Nucleus accumbens (tissue), 56 donors: ENCODE measurements at places on chromosomes 12 and 14.

DNA sequence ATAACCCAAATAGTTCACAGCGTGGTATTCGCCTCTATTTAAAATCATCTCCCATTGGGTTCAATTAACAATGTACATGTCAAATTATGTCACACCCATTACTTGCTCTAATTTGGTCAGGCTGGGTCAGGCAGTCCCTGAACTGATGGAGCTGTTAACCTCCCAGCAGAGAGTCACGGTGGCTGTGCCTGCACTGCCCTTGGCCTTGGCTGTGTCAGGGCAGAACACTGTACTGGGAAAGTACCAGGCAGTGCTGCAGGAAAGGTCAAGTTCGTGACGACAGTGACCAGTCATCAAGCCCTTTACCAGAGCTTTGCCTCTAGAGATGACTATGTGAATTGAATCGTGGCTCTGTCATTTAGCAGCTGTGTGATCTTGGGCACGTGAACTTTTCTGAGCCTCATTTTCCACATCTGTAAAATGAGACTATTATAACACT is 100.0 kb downstream of the ARF6 start:
- DNase-seq = no peak

DNA sequence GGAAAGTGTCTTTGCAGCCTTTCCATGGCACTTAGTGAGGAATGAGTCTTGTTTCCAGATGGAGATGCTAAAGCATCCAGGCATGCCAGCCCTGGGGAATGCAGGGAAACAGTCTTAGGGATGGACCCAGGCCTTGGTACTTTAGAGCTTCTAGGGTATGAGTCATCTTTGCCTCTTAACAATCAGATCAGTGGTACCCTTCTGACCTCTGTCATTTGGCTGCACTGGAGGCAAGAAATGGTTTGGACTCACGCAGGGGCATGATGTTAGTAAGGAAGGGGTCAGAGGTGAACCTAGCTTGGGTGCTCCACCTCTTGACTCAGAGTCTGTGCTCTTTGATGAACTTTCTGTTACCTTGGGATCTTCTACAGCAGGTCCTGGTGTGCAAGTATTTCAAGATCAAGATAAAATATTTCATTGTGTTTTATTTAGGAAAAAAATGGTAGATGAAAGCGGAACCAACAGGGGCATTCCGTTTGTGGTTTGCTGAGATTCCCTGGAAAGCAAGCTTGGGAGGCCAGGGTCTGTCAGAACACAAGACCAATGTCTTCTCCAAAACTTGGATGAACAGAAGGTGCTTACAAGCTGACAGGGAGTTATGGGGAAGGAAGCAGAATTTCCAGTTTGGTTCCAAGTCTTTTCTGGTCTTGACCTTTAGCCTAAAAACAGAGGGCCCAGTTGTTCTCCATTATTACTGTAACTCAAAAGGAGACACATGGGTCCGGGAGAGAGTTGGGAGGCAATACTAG is 216.2 kb downstream of the ZFP36L1 start:
- no peak for DNase-seq

- no peak for DNase-seq
Observed at GRCh38 chr12:57223191-57224165, 6.0 kb upstream of the SHMT2 start.

DNA sequence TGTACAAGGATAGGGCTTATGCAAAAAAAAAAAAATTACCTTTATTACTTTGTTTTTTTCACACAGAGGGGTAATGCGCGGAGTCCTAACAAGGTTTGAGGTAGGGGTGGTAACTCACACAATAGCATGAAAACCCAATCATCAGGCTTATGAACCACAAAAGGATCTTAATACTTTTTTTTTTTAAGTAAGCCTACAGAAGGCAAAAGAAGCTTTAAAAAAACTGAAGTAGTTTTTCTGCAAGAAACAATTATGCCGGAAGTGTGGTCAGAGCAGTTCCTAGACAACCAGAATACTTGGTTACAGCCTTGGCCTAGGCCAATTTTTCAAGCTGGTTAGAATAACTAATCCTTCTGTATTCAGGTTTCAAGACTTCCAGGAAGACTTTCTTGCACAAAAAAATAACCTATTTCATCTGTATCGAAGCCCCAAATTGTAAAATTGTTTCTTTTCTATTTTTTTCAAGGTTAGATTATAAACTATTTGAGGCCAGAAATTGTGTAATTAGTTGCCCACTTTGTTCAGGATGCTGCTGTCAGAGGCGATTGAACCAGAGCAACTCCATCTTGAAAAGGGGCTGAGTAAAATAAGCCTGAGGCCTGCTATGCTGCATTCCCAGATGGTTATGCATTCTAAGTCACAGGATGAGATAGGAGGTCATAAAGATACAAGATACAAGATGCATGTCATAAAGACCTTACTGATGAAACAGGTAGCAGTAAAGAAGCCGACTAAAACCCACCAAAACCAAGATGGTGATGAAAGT is 1.8 kb upstream of the GNS start:
- no peak for DNase-seq

DNA sequence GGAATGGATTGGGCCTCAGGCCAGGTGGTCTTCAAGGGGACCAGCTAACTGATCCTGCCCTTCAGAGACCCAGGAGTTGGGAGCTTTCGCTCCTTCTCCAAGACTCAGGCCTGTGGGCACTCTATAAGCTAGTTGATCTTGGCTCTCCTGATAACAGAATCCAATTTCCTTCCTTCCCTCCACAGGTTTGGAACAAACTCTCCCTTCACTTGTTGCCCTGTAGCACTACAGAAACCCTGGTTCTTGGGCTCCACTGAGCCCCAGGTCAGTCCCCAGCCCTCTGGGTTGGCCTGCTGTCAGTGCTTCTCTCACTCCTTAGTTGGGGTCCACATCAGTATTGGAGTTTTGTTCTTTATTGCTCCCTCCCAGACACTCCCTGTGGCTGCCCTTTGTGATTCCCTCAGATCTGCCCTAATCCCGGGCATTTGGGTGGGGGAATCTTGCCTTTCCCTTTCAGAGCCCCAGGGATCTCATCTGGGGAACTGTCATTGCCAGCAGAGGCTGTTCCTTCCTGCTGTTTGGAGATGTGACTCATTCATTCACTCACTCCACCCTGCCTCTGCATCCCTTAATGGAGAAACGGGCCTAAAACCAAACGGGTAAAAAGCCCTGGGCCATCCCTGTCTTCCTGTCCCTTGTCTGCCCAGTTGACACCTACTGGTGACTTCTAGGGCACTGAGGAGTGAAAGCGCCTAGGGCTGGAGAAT is 4.4 kb upstream of the GPD1 start:
- DNase-seq = no peak

DNA sequence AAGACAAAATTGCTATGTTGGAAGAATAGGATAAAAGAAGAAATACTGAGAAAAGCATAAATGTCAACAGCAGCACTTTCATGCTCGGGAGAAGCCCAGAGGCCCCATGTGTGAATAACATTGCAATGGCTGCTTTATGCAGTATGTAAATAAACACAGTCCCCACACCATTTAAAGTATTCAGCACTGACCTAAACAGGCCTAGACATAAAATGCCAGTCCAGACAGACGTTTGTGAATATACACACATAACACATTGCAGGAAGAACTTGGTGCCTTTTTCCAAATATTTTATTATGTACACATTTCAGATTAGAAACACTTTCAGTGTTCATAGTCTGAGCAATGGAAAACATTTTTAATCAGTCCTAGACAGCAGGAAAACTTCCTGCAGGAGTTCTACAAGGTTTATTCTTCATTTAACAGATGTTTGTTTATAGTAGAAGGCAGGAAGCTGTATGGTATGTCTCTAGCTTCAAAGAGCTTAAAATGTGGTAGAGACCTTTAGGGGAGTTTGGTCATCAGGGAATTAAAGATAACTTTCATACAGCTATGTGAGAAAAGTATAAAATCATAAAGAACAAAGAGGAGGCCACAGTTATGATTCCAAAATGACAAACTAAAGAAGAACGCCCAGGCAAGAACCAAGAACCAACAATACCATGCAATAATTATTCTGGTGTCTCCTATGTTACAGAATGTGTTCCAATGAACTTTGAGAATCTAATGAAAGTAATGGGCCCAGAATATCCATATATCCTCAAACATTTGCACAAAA is 30.6 kb upstream of the SLC38A2 start:
- DNase-seq = no peak

DNA sequence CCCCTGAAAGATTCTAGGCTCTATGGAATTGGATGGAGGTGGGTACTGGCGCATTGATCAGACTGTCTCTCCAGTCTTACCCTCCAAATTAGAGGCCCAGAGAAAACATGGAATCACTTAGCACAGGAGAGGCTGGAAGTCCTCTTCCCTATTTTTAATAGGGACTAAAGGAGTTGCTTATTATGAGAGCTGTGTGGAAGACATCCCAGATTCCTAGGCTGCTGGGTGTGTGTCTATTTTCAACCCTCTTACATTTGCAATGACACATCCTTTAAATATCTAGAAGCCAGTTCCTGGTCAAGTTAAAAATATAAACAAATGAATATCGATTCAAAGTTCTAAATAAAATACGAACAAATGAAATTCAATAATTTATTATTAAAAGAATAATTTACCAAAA is 58.3 kb upstream of the ARID2 start:
- DNase-seq = no peak

DNA sequence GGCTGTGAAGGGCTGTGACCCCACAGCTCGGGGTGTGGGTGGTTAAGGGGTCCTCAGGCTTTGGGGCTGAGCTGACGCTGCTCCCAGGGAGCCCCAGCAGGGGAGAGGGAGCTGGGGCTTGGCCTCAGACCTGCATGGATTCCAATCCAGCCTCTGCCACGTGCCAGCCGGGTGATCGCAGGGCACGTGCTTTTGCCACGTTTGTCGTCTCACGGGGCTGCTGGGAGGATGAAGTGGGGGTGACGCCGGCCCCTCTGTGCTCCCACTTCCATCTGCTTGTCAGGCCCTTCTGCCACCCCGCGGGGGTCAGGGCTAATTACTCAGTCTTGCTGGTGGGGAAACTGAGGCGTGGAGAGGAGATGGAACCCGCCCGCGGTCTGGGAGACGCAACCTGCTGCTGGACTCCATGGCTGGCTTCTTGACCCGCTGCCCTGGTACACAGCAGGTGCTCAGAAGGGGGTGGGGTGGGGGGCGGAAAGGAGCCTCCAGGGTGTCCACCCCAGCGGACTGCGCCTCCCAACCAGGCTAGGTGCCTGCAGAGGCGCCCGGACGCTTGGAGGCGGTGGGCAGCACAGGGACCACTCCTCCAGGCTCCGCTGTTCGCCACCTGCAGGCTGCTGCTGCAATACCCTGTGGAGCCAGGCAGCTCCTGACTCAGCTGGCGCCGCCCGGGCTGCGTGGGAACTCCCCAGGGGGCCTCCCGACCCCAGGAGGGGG is 36.4 kb upstream of the PRIMA1 start:
- no peak for DNase-seq
